CD4-positive, CD25-positive, alpha-beta regulatory T cell (primary cell): ENCODE measurements at places on chromosomes 7 and 10. TPM values are rescaled to one million over a fixed set of nuclear protein-coding genes. Genes with fewer than 3 reads are reported as not detected.

The ZNF467 gene
- polyA plus RNA-seq = 0.79 TPM

- no peak for DNase-seq
Observed at GRCh38 chr10:110456046-110456445, 41.7 kb upstream of the DUSP5 start.

- DNase-seq = no peak
Observed at GRCh38 chr7:92768501-92769393, 67.6 kb downstream of the CDK6 start.

DNA sequence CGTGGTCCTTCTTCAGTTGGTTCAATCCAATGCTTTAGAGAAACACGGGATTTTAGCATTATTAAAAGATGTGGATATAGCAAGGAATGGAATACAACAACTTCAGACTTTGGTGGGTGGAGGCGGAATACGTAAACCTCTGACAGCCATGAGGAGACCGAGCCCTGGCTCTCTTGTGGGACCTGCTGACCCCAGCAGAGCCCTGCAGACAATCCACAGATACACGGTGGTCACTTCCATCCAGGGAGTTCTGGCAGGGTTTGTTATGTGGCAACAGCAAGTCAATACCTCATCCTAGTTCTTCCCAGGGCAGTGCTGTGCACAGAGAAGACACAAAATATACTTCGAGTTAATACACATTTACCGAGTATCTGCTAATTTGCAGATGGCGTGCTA is 118.5 kb upstream of the DIP2C start:
- no peak for DNase-seq

DNA sequence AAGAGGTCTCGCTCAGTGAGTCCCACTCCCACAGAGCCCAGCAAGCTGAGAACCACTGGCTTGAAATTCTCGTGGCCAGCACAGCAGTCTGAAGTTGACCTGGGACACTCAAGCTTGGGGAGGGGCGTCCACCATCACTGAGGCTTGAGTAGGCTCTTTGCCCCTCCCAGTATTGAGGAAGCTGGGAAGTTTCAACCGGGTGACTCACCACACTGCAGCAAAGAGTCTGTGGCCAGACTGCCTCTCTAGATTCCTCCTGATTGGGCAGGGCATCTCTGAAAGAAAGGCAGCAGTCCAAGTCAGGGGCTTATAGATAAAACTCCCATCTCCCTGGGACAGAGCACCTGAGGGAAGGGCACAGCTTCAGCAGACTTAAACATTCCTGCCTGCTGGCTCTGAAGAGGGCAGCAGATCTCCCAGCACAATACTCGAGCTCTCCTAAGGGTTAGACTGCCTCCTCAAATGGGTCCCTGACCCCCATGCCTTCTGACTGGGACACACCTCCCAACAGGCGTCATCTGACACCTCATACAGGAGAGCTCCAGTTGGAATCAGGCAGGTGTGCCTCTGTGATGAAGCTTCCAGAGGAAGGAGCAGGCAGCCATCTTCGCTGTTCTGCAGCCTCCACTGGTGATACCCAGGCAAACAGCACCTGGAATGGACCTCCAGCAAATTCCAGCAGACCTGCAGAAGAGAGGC is 970.9 kb upstream of the LRRN3 start:
- no peak for DNase-seq
